ENCODE measurements at places on chromosomes 1 and 21. TPM values are rescaled to one million over a fixed set of nuclear protein-coding genes. Genes with fewer than 3 reads are reported as not detected.

- no peak overlapping the region for H3K4me3 ChIP-seq
- peaks cover 8% of the 10 kb centered on the region for H3K4me1 ChIP-seq
- H3K27ac ChIP-seq, result no peak overlapping the region
- H3K27me3 ChIP-seq, result no peaks in the 10 kb centered on the region
Measured at GRCh38 chr1:183543619-183544204, 46.5 kb downstream of the NCF2 start.

GRCh38 chr1:225896937-225897549, 8.1 kb upstream of the LEFTY1 start:
- peak overlapping the region; percentile 80 for H3K27ac ChIP-seq
- H3K36me3 ChIP-seq, result no peaks in the 10 kb centered on the region
- DNase-seq, result peak; percentile 89
- H3K4me1 ChIP-seq, result peaks cover 42% of the 10 kb centered on the region
- peak overlapping the region; percentile 56 for H3K4me3 ChIP-seq

DNA sequence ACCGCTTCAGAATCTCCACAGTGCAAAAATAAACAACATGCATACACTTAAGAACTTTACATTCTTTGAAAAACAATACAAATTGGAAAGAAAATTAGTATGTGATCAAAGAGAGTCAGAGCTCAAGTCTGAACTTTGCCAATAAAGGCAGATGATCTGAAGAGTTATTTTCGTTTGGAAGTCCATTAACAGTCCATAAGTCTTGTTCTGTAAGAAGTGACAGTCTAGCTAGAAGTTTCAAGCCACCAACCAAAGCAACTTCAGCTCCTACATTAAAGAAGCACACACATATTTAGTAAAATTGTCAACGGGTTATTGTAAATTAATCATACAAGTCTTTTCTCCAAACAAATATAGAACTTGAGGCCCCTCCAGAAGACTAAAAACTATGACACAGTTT, 20.7 kb downstream of the ANGEL2 start:
- H3K4me1 ChIP-seq, result peaks cover 1% of the 10 kb centered on the region
- no peaks in the 10 kb centered on the region for H3K27me3 ChIP-seq
- no peak overlapping the region for H3K4me3 ChIP-seq
- H3K27ac ChIP-seq, result no peak overlapping the region
- H3K36me3 ChIP-seq, result peaks cover 32% of the 10 kb centered on the region

- no peaks in the 10 kb centered on the region for H3K4me1 ChIP-seq
- H3K27me3 ChIP-seq, result no peaks in the 10 kb centered on the region
- no peak for DNase-seq
- H3K27ac ChIP-seq, result no peak overlapping the region
Measured at GRCh38 chr1:31653717-31654473, 9.2 kb upstream of the PEF1 start.

GRCh38 chr1:94660994-94661393, 119.4 kb upstream of the F3 start:
- peaks cover 7% of the 10 kb centered on the region for H3K27me3 ChIP-seq
- no peak for DNase-seq
- no peaks in the 10 kb centered on the region for H3K4me1 ChIP-seq
- no peak overlapping the region for H3K27ac ChIP-seq
- H3K4me3 ChIP-seq, result no peak overlapping the region

The CFAP45 gene
- 0.79 TPM for total RNA-seq

The MTARC1 gene
- not detected for total RNA-seq
